ENCODE measurements at places on chromosomes 2 and 18. TPM values are rescaled to one million over a fixed set of nuclear protein-coding genes. Genes with fewer than 3 reads are reported as not detected.

Gene INSIG2
- total RNA-seq = 36.9 TPM

Gene RTP5
- total RNA-seq = not detected

Gene SERPINB13
- total RNA-seq = not detected

Gene LDLRAD4
- total RNA-seq = 1.8 TPM

Gene RAB17
- 0.83 TPM for total RNA-seq

Gene TMX3
- 101 TPM for total RNA-seq

Gene CHRNG
- total RNA-seq = not detected

Gene PIK3C3
- 57.1 TPM for total RNA-seq

Gene TMEFF2
- total RNA-seq = 3.3 TPM

Gene CSRNP3
- 1.4 TPM for total RNA-seq

Gene MAPK4
- total RNA-seq = under 0.01 TPM

Gene LYPD6B
- total RNA-seq = 0.10 TPM

Gene ITGA4
- 53.7 TPM for total RNA-seq

Gene CDH7
- total RNA-seq = not detected

Gene ALK
- 0.07 TPM for total RNA-seq

Gene AKAIN1
- total RNA-seq = not detected

Gene SCN1A
- 0.13 TPM for total RNA-seq
